ENCODE measurements at places on chromosomes 2 and 18.
A peak's percentile ranks its signal among the peaks of the same experiment; 100 is the strongest.

- DNase-seq, result no peak
Measured at GRCh38 chr2:15271941-15272542, 289.1 kb downstream of the NBAS start.

- no peak for DNase-seq
Measured at GRCh38 chr18:33577685-33578517, at the start of gene ASXL3. Gene ASXL3 (plus strand): TSS chr18:33578219. CDS start chr18:33578632, 413 bp downstream.

- no peak for DNase-seq
Measured at GRCh38 chr2:176107731-176108181, 676 bp downstream of the HOXD11 start.

DNA sequence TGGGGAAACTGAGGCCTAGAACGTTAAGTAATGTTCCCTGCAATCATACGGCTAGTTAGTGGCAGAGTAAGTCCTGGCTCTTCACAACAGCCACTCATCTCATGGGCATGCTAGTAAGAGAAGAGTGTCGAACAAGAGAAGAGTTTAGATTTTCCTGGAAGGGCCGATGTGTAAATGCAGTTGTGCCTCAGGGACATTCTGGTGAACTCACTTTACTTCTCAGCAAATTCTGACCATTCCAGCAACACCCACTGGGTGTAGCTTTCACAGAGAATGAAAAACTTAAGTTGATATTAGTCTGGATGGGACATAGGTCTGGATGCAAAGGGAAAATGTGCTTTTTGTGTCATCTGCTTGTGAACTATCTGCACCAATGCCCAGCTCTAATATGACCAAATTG lies 23.5 kb downstream of the MRPL44 start:
- no peak for DNase-seq

DNA sequence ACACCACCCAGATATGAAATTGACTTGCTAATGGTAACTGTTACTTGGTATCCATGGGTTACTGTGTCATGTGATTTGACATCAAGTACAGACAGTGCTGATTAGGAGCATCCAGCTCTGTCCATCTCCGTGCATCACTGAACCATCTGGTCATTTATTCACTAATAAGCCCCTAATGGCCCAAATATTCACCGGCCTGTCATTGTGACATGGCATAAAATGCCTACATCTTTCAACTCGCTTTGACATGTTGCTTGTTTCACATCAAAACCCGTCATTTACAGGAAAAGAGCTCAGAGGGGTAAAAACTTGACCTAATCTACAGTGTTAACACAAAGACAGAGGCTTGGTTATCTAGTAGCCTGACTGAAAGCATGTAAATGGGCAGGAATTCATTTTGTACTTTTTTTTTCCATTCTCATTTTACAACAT lies 308.9 kb upstream of the ATP5MC3 start:
- DNase-seq, result no peak

DNA sequence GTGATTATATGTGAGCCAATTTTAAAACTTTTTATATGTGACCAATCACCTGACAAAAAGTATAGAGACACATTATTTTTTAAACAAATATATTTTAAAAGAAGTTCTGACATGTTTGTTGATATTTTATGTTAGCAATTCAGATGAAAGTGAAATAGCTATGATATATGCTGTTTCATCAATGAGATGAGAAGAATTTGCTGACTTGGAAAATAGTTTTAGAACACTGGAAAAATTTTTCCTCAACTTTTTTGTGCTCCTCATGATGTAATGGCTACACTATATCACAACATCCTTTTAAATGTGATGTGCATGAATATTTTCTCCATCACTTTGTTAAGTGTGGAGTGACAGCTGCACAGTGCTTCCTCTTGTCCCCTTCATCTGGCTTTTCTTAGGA lies 434.0 kb downstream of the PLCL1 start:
- DNase-seq, result no peak

- no peak for DNase-seq
Measured at GRCh38 chr2:232940724-232941123, 70.7 kb downstream of the SNORC start.

DNA sequence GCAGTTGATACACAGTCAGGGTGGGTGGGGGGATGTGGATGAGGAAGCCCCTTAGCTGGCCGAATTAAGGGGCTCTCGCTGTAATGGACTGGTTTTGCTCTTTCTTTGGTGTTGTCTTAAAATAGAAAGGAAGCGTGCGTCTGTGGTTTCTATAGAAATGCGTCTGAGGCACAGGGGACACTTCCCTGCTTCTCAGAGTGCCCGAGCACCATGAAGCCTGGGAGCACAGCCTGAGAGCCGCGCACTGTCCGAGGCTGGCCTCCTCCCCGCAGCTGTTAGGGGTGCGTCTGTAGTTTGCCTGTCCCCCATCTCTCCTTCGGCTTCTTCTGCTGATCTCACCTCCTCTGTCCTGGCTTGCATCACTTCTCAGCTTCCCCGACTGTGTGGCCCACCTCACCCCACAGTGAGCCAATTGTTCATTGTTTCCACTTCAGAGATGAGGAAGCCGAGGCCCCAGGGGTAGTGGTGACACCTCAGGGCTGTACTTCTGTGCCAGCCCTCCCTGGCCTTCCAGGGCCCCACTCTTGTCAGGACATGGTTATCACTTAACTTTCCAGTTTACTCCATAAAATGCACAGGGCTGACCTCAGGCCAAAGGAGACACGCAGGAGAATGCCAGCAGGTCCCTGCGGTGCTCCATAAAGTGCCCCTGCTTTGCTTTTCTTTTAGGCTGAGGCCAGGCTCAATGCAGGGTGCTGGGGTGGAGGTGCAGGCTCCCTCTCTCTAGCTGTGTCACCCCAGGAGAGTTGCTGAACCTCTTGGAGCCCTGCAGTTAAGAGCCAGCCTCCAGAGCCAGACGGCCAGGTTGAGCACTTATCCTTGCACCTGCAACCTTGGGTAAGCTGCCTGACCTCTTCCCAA lies 210.6 kb downstream of the SEPTIN10 start:
- no peak for DNase-seq

DNA sequence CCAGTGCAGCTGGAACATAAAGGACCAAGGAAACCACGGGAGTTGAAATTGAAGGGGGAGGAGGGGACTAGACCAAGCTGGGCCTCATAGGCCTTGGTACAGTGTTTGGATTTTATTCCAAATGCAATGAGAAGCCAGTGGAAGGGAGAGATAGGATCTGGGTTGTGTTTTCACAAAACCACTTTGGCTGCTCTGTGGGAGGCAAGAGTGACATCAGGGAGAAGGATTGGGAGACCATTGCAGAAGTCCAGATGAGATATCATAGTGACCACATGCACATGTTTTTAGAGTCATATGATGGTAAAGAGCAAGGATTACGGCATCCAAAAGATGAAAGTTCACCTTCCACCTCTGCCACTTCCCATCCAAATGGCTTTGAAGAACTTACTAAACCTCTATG lies 210.2 kb downstream of the PAX3 start:
- DNase-seq, result no peak

DNA sequence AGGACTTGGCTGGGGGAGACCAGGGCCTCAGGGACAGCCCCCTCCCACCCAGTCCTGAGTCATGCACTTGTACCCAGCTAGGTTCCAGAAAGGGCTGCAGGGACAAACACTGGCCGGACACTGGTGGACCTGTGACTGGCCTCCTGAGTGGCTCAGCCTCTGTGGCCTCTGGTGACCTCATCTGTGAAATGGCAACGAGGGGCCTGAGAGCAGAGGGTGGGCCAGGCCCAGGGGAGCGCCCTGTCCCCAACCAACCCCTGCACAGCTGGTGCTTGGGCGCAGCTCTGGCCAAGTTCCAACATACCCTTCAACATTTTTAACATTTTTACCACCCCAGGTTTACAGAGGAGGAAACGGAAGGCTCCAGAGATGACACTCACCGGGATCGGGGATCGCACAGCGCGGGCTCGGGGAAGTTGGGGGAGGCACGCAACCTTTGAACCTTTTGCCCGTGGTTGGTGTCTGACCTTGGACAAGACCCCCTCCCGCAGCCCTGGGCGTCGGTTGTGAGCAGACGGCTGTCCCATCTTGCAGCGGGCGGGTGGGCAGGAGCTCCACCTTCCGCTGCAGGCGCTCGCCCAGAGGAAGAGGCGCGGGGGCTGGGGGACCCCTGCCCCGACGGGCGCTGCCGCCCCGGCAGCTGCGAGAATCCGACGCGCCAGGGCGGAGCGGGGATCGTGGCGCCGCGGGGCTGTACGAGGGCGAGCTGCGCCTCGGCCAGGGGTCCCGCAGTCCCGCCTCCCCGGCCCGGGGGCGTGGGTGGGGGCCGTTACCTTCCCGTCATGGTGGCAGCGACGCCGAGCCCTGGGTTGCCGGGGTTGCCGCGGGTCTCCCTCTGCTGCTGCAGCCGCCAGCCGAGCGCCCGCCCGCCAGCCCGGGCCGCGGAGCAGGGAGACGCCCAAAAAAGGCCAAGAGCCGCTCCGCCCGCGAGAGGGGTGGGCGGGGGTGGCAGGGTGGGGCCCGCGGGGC lies 805 bp downstream of the LIMS2 start:
- no peak for DNase-seq

- DNase-seq, result no peak
Measured at GRCh38 chr18:255171-255570, 12.7 kb downstream of the THOC1 start.

DNA sequence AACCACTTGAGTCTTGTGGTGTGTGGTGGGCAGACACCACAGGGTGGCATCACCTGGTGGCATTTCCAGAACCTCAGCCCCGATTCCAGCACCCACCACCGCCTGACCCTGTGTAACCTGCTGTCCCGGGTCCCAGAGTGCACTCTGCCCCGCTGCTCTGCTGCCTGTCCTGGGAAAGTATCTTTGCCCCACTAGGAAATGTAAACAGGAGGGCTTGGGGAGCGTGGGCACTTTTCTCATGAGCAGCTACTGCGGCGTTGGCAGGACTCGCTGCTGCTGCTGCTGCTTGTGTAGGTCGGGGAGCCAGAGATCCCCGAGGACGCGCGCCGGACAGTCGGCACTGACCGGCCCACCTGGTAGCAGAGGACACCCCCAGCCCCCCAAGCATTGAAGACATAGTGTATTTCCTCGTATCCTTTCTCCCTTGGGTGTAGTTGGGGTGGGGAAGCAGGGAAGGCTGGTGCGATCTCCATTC lies 13.4 kb downstream of the DTYMK start:
- DNase-seq, result no peak

GRCh38 chr2:232395586-232395985 lies 11.1 kb upstream of the ALPG start:
- DNase-seq, result no peak

DNA sequence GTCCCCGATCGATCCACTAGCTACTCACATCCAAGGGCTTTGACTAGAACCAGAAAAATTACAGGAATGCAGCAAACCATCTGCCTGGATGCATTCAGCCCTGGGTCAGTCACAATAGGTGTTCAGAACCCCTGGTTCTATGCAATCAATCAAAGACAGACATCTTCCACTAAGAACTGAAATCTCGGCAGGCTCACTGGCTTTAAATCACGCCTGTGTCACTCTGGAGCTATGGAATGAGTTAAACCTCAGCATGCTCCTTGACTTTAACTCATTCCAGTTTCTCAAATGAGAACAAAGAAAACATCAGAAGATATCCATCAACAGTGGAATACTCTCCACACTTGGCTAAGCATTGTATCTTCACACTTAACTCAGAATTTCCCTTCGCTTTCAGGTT lies 68.1 kb upstream of the SPTBN1 start:
- DNase-seq, result no peak

GRCh38 chr2:24272907-24273306 lies 87.4 kb downstream of the ITSN2 start:
- DNase-seq, result no peak

GRCh38 chr18:79400091-79400590 lies 4.4 kb downstream of the NFATC1 start:
- DNase-seq, result no peak

- no peak for DNase-seq
Measured at GRCh38 chr2:10033251-10034006, 9.9 kb upstream of the KLF11 start.

DNA sequence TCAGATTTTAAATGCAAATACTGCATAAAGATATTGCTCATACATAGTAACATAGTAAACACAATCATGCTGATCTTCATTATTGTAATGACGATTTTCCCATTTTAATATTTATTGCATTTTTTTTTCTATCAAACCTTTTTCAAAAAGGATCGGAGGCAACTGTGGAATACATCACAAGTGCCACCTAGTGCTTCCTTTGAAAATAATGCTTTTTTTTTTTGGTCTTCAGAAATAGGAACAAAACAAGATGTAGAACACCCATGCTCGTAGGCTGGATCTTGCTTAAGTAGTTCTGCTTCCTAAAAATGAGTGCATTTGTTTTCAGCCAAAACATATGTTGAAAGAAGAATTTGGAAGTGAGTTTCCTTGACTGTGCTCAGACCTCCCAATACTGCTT lies 35.7 kb upstream of the GPR155 start:
- no peak for DNase-seq

- DNase-seq, result no peak
Measured at GRCh38 chr2:66528974-66529724, 94.2 kb downstream of the MEIS1 start.

- no peak for DNase-seq
Measured at GRCh38 chr18:75330308-75330707, 97.2 kb downstream of the SMIM21 start.

- no peak for DNase-seq
Measured at GRCh38 chr2:2657121-2657962, 326.3 kb upstream of the MYT1L start.

DNA sequence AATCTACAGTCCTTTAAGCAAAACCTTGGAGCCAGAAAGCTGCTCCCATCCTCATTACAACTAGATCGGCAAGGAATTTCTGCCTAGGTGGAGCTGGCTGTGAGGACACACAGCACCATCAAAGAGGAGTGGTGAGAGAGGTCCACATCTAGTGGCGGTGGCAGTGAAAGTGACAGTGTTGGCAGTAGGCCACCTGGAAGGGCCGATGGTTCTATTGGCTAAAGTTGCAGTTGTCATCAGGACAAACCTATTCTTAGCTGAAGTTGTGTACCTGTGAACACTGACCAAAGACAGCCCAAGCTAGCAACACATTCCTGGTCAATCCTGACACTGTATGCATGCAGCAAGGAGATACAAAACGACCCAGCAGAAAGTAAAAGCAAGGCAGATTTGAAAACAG lies 218.1 kb upstream of the CHAC2 start:
- no peak for DNase-seq

DNA sequence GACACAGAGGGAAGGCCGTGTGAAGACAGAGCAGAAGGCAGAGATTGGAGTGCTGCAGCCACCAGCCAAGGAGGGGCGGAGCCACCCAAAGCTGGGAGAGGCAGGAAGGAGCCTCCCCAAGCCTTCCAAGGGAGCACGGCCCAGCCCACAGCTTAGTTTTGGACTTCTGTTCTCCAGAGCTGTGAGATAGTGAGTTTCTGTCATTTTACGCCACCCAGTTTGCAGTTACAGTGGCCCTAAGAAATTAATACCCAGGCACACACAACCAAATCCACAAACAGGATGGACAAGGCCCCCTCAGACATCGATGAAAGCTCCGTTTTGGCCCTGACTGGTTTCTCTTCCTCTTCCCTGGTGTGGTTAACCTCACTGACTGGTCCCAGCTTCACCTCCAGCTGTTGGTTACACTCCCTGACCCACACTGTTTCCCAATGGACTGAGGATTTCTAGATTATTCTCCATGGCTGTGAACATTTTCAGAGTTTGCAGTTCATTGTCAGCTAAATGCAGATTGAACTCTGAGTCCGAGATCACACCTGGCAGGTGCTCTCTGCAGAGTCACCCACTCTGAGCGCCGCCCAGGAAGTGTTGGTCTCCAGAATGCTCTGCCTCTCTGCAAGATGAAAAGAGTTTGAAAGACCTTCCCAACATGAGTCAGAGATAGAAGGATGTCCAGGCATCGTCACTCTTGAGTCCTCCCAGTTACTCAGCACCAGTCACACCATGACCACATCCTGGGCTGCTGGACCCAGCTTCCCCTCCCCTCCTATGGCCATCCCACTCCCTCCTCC lies 100.2 kb downstream of the TWIST2 start:
- peak; percentile 4 for DNase-seq

Measured in activated T-helper 2 cell treated with anti-CD3 and anti-CD28 coated beads, Interferon-gamma antibody, Interleukin-2, Interleukin-4, amounts not matched to agents 10 μg/mL and 5 μg/mL and 100 μg/mL, durations not matched to agents 14 hours and 24 hours and 36 hours (primary cell).